ENCODE measurements at places on chromosomes 11 and 22.

- no peaks in the 10 kb centered on the region for H3K36me3 ChIP-seq
- H3K4me1 ChIP-seq: peaks cover 12% of the 10 kb centered on the region
- no peak for DNase-seq
- no peak overlapping the region for H3K4me3 ChIP-seq
- H3K27me3 ChIP-seq: no peaks in the 10 kb centered on the region
These were observed 96.5 kb upstream of the PRR5 start for GRCh38 chr22:44605486-44605885.

- no peak overlapping the region for H3K27ac ChIP-seq
- H3K4me1 ChIP-seq: no peaks in the 10 kb centered on the region
- no peak for DNase-seq
- no peak overlapping the region for H3K4me3 ChIP-seq
- H3K36me3 ChIP-seq: peaks cover 11% of the 10 kb centered on the region
These were observed 39.5 kb upstream of the CHRNA10 start for GRCh38 chr11:3710485-3711259.

GRCh38 chr22:29732883-29733282, 13.1 kb downstream of the CABP7 start:
- no peaks in the 10 kb centered on the region for H3K4me1 ChIP-seq
- no peaks in the 10 kb centered on the region for H3K36me3 ChIP-seq
- no peak overlapping the region for H3K4me3 ChIP-seq
- no peak for DNase-seq

DNA sequence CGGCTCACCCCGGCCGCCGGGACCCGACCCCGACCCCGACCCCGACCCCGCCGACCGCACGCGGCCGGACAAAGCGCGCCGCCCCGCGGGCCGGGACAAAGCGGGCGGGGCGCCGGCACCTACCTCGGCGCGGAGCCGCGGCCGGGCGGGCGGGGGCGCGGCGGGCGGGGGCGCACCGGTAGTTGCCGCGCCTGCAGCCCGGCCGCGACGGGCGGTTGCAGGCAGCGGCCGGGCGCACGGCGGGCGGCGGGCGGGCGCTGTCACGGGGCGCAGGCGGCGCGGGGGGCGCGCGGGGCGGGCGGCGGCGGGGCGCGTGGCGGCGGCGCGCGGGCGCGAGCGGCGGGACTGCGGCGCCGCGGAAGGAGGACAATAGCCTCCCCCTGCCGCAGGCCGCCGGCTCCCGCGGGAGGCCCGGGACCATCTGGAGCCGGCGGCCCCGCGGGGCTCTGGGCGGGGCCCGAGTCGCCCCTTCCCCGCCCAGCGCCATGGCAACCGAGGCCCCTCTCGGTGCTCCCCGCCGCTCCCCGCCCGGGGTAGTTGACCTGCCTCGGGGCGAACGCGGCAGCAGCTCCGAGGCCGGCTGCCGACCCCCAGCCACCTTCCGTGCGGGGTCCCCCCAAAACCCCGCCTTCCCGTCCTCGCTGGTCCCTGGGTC, 851 bp downstream of the SPTBN2 start:
- no peaks in the 10 kb centered on the region for H3K36me3 ChIP-seq
- H3K27me3 ChIP-seq: peaks cover 62% of the 10 kb centered on the region
- peak overlapping the region; percentile 92 for H3K4me3 ChIP-seq
- H3K27ac ChIP-seq: peak overlapping the region; percentile 89
- DNase-seq: peak; percentile 27
- peaks cover 24% of the 10 kb centered on the region for H3K4me1 ChIP-seq
